Lung (tissue), 17 donors: ENCODE measurements at places on chromosomes 4 and X. TPM values are rescaled to one million over a fixed set of nuclear protein-coding genes. Genes with fewer than 3 reads are reported as not detected.

DNA sequence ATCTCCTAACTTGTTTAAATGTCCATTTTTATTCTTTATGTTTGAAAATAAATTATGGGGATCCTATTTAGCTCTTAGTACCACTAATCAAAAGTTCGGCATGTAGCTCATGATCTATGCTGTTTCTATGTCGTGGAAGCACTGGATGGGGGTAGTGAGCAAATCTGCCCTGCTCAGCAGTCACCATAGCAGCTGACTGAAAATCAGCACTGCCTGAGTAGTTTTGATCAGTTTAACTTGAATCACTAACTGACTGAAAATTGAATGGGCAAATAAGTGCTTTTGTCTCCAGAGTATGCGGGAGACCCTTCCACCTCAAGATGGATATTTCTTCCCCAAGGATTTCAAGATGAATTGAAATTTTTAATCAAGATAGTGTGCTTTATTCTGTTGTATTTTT lies 27.6 kb downstream of the NUDT6 start:
- DNase-seq = no peak

GRCh38 chr4:117429061-117429460 lies 343.7 kb upstream of the TRAM1L1 start:
- no peak for DNase-seq

- DNase-seq = no peak
Measured at GRCh38 chr4:122806981-122807679, 19.5 kb upstream of the FGF2 start.

DNA sequence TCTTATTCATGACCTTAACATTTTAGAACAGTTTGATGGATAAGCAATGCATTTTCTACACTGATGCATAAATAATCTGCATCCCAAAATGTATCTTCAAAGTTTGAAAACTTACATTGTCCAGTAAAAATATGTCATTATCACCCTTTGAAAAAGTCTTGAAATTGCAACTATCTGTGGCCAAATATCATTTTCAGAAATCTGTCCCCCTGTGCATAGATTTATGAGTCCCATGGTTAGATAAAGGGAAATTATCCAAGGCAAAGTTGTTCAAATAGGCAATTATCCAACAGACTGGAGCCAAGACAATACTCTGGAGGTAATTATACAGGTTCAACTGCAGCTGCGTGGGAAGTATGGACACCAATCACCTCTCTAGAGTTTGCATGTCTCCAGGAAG lies 182.5 kb upstream of the INTU start:
- DNase-seq = no peak

- DNase-seq = peak; percentile 5
Measured at GRCh38 chrX:28273736-28274135, 292.5 kb upstream of the DCAF8L1 start.

- no peak for DNase-seq
Measured at GRCh38 chr4:26213317-26213716, 107.5 kb upstream of the RBPJ start.

The TSPAN7 gene
- total RNA-seq = 52.4 TPM

DNA sequence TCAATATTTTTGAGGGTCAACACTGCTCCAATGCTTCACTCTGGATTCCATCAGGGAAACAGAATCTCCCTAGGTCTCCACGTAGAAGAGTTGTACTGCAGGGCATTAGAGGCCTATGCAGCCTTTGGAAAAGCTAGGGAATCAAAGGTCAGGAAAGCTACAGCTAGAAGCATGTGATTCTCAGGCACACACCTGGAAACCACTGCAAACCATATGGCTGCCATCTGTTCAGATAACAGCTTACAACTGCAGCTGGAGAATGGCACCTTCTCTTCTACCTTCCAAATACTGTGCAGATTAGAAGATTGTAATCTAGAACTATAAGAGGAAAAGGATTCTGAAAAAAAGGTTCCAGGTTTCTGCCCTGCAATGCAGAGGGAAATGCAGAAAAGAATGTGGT lies 60.6 kb downstream of the BTC start:
- DNase-seq = no peak

The TSPAN6 gene
- total RNA-seq = 56.2 TPM

The MAGEA8 gene
- total RNA-seq = not detected

DNA sequence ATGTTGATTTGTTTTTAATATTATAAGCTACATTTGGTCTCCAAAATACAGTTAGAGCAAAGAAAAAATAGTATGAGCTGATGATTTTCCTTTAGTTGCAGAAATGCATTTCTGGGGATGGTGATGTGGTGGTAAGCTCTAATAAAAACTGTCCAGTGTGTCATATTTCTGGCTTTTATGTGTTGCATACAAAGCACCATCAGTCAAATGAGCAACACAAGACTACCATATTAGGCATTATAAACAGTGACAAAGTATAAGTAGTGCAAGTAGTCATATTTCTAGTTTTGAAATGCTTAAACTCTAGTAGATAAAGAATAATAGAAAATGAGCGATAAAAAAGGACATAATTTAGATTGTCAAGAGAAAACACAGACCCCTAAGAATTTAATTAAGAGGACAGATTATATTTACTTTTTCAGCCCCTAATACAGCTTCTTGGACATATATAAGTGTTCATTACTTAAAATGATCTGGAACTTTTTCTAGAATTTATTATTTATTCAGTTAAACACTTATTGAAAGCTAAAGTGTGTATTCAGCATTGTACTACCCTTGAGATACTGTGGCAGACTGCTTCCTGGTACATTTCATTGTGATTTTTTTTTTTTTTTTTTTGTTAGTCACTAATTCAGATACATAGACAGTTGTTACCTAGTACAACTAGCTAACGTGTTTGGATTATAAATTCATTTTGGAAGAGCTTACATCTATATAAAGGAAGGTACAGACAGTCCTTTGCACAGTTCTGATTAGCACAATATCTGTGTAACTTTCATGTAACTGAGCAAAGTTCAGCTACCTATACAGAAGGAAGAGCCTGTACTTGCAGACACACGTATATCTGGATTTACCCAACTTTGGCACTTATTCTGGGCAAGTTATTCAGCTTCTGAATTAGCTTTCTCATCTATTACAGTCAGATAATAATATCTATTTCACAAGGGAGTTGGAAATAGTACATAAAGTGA lies 22.3 kb downstream of the RAP1GDS1 start:
- no peak for DNase-seq

The CA5B gene
- total RNA-seq = 22.3 TPM

- DNase-seq = no peak
Measured at GRCh38 chr4:68077737-68078136, 51.9 kb downstream of the TMPRSS11F start.

- DNase-seq = no peak
Measured at GRCh38 chrX:132592880-132593279, 104.0 kb upstream of the MBNL3 start.

GRCh38 chrX:5936438-5936837 lies 292.2 kb downstream of the NLGN4X start:
- no peak for DNase-seq
